ENCODE measurements at places on chromosomes 4 and X.
A peak's percentile ranks its signal among the peaks of the same experiment; 100 is the strongest.

- DNase-seq = no peak
Observed at GRCh38 chr4:53974561-53974960, 89.8 kb downstream of the CHIC2 start.

GRCh38 chr4:34417160-34417559 is 1827.2 kb downstream of the ARAP2 start:
- no peak for DNase-seq

GRCh38 chr4:39227906-39228305 is 45.6 kb downstream of the WDR19 start:
- DNase-seq = no peak

DNA sequence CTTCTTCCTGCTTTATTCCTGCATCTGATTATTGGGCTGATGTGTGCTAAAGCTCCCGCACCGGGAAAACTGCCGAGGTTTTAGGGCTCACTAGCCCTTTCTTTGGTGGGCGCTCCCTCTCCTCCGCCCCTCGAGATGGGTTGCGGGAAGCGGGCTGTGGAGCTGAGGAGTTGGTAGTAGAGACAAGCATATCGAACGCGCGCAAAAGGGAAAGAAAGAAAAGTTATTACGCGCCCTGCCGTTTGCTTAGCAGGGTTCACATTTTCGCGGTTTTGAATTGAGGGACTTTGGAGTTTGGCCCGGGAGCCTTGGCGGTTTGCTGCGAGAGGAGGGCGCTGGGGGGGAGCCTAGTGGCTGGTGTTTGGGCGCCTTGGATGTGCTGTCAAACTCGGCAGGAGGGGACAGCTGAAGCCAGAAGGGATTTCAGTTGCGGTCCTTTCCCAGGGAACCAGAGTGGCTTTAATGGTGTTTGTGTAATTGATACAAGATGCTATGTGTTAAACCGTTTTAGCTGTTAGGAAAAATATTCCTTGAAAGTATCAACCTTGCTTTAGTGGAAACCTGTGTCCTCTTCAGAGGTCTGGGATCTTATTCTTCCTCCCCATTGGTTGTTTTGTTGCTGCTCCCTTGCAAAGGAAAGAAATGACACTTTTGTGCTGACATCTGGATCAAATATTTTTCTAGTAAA is 1.1 kb downstream of the GAB1 start:
- DNase-seq = peak; percentile 4

GRCh38 chrX:13468096-13468495 is 101.3 kb upstream of the EGFL6 start:
- DNase-seq = no peak

DNA sequence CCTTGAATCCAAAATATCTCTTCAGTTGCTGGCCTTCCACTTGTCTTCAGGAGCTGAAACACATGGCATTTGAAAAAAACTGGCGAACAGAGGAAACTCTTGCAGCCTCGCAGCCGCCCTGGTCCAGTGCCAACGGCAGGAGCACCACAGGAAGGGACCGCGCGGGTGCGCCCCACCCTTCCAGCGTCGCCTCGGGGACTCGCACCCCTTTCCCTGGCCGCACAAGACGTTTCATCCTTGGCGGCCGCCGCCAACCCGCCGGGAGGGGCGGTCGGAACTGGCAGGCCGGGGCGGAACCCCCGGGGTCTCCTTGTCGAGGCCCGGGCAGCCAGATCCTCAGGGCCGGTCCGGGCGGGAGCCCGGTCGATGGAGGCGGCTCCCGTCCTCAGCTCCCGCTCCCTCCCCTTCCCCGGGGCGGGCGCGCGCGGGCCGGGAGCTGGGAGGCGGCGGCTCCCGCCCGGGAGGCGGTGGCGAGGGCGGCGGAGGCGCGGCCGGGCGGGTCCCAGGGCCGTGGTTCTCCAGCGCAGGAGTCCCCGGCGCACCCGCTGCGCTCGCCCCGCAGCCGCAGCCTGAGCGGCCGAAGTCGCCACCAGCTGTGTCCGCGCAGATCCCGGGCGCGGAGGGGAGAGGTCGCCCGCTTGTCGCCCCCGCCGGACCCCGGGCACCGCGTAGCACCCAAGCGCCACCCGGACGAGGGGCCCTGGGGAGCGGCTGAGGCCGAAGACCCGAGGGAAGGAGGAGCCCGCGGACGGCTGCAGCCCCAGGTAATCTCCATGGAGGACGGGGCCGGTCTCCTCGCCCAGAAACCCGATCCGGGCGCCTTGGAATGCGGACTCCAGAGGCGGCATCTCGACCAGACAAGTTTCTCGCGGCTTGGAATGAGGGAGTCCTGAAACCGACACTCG is 886 bp upstream of the NDST3 start:
- peak; percentile 54 for DNase-seq
